Islet precursor cell (in vitro differentiated cells): ENCODE measurements at places on chromosomes 6 and 20.

DNA sequence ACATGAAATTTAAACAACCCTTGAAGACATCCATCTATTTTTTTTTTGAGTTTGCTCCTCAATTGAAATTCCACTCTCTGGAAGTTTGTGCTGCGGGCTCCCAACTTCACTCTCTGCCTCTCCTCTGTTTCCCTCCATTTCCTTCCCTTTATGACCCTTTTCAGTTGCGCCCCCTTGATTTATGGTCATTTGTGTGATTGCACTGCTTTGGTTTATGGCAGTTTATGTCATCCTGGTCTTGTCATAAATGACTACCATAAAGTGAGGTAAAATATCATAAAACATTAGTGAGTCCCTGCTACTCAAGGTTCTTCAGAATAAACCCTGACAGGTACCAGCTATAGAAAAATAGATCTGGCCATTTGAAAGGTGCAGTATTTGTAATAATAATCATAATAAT lies 348.3 kb upstream of the ZFP64 start:
- DNase-seq: no peak

GRCh38 chr20:3812259-3812681 lies 8.1 kb upstream of the AP5S1 start:
- DNase-seq: no peak

DNA sequence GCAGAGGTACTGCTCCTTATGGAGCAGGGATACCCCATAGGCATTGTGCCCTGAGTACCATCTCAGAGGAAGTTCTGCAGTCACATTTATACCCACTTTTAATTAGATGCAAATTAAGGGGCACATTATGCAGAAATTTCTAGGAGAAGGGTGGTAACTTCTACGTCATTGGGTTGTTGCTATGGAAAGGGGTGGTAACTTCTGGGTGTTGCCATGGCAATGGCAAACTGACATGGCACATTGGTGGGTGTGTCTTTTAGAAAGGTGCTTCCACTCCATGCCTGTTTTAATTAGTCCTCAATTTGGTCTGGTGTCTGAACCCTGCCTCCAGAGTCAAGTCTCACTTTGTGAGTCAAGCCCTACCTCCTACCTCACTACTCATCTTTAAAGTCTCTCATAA lies 42.0 kb downstream of the RSPO3 start:
- DNase-seq: no peak

- DNase-seq: no peak
These were observed 21.3 kb upstream of the RREB1 start for GRCh38 chr6:7086488-7086887.

DNA sequence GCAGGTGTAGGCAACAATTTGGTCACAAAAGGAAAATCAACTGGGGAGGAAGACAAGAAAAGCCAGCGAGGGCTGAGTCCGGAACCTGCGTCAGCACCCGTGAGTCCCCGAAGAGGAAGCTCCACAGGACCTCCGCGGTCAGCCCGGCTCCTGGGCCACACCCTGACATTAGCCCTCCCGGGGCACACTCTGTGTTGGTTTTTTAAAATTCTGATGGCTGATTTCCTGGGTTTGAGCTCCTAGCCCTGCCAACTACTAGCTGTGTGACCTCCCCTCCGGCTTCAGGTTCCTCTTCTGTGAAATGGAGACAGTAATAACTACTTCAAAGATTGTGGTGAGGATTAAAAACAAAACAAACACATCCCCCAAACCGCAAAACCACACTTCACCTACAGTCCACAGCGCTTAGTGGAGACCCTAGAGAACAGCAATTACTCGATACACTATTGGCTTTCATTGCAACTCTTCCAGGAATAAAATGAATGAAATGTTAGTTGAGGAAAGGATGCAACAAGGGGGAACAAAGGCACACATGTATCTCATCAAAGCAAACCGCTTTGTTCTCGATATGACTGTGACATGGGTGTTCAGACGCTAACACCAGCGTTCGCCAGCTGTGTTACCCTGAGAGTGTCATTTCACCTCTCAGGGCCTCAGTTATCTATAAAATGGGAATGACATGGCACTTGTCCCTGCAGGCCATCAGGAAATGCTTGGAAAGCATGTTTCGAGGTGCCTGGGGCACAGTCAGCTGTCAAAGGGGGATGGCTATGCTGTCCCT lies 985 bp downstream of the ZBP1 start:
- DNase-seq: peak; percentile 36

GRCh38 chr6:154080461-154081189 lies 41.6 kb downstream of the OPRM1 start:
- peak; percentile 55 for DNase-seq

DNA sequence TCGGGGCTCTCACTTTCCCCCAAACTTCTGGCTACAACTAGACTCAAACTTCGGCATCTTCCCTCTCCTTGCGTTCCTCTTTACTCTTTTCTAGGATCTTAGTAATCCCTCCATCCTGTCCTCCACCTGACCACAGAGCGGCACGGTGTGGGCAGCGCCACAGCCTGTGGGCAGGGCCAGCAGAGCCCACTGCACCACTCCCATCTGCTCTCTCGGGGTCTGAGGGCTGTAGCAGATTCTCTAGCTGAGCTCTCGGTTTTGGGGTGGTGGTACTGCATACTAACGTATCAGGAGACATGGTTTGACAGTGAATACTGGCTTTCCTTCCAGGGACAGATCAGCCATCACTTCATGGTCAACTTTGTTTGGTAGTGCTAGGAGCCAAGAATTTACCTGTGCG lies 57.4 kb downstream of the EZR start:
- DNase-seq: no peak

GRCh38 chr6:111563581-111563980 lies 42.1 kb downstream of the TRAF3IP2 start:
- no peak for DNase-seq

DNA sequence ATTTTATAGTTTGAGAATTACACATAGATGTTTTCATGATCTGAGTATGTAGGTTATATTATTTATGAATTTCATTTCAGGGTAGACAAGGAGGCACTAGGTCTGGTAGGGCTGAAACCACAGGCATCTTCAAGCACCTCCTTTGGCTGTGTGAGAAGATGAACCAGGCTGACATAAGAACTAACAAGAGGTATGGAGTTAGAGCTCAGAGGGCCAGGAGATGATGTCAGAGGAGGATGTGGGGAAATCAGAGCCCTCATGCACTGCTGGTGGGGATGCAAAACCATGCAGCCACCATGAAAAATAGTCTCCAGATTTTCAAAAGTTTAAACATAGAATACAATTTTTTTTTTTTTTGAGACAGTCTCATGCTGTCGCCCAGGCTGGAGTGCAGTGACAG lies 13.6 kb upstream of the RIPOR3 start:
- DNase-seq: no peak

GRCh38 chr6:2791450-2791974 lies 26.3 kb downstream of the WRNIP1 start:
- DNase-seq: no peak

DNA sequence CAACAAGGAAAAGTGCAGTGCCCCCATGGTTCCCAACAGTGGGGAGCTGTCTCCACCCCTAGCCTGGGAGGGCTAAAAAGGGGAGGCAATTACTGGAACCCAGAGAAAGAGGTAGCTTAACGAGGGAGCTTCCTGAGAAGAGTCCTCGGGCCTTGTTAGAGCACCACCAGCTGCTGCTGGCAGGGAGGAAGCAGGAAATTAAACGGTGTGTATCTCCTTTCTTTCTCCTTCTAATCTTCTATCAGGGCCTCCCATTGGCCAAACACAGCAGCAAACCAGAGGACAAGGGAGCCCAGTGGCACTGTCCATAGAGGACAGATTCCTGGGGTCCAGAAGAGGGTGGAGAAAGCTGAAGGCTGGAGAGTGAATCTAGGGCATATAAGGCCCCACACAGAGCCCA lies 7.6 kb upstream of the BTN2A2 start:
- no peak for DNase-seq

DNA sequence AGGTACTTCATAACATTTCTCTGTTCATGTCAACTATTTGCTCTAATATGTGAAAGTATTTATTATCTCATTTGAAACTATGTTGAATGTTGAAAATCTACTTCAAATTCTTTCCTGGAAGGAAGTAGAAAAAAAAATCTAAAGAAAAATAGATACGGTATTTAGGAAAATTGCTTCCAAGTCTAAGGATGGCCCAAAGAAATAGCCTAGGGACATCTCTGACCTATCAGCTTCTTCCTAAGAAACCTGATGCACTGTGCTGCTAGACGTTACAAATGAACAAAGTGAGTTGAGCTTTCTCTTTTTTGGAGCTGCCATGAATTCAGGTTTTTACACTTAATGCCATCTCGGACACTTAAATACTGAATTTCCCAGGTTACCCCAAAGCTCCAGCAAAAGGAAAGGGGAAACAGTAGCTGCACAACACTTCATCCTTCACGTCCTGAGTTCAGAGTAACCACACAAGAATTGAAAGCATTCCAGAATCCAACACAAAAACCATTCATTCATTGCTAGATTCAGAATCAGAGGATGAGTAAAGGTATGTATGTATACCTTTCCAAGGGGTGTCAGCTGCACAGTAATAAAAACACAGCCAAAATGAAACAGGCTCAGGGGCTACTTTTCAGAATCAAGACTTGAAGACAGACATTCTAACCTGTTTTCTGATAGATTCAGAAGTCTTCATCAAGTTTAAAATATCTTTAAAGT lies 7.9 kb downstream of the RMND1 start:
- no peak for DNase-seq

DNA sequence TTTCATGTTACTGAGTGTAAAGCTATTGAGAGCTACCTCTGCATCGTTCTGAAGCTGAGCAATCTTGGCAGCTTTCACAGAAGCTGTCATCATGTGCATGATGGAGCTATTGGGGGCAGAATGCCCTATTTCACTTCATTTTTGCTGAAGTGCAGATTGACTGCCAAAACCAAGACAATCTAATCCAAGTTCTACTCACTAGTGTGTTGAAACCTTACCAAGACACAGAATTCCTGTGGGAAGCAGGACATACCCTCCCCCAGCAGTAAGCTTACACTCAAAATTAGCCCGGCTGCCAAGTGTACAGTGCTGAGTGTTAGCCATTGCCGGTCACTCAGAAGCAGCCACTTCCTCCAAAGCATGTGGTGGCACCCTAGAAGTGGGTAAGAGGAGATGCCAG lies 177.3 kb upstream of the TENT5A start:
- no peak for DNase-seq

- no peak for DNase-seq
These were observed 1.7 kb upstream of the RPL7L1 start for GRCh38 chr6:42877695-42878094.

GRCh38 chr6:137237413-137238170 lies 18.4 kb upstream of the IFNGR1 start:
- DNase-seq: peak; percentile 93

GRCh38 chr6:30726506-30727413 lies 6.6 kb downstream of the TUBB start:
- no peak for DNase-seq

DNA sequence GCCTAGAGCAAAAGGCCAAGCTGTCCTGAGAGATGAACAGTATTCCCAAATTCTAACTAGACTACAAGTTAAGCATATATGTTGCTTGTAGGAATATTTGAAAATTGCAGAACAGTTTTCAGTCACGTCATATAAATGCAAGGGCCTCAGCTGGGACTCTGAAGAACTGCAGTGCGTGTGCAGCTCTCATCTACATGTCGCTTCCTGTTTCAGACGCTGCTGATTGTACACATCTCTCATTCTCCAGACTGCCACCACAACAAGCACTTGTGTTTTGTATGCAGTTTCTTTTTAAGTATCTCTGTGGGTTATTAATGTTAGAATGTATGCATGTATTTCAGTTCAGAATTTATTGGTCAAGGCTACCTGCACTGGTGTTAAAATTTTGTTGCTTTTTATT lies 119.7 kb downstream of the MAP3K4 start:
- no peak for DNase-seq

DNA sequence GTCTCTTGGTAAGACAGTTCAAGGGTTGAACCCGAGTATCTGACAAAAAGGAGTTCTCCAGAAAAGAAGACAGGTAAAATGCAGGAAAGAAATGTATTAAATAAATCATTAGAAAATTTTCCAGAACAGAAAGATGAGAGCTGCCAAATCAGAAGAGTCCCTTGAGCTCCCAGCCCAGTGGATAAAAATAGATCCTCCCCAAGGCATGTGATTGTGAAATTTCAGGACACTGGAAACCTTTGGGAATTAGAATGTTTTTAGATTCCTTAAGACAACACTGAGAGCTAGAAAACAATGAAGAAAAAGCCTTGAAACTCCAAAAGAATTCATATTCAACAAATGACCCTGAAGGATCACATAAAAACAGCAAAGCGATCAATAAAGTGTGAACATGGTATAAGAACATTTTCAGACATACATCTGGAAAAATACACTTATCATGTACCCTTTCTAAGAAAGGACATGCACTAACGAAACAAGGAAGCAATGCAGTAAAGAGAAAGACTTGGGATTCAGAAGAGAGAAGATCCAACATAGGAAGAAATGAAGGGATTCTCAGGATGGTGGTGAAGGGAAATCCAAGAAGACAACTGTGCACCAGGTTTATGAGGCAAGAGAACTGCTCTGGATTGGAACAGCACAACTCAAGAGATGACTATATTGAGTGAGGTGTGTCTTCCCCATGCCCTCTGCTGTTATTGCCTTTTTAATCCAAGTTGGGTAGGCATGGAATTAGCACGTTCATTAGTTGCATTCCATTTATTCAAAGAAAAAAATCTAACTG lies 390.4 kb downstream of the SYNE1 start:
- DNase-seq: no peak

GRCh38 chr20:48332555-48332954 lies 495.2 kb downstream of the PREX1 start:
- no peak for DNase-seq

DNA sequence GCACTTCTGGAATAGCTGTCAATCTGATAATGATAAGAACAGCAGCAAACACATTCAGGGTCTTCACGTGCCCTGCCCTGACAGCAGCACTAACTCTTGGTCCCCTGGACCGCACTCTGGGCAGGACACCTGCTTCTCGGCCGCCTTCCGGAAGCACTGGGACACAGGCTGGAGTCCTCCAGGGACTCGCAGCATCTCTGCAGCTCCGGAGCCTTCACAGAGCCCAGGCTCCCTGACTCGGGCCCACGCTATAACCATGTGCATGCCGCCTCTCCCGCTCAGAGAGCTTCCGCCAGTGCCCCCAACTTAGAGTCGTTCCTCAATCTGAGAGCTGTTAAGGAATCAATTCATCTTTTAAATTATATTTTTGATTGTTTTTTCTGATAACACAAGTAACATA lies 377.3 kb downstream of the TAF4 start:
- DNase-seq: no peak

DNA sequence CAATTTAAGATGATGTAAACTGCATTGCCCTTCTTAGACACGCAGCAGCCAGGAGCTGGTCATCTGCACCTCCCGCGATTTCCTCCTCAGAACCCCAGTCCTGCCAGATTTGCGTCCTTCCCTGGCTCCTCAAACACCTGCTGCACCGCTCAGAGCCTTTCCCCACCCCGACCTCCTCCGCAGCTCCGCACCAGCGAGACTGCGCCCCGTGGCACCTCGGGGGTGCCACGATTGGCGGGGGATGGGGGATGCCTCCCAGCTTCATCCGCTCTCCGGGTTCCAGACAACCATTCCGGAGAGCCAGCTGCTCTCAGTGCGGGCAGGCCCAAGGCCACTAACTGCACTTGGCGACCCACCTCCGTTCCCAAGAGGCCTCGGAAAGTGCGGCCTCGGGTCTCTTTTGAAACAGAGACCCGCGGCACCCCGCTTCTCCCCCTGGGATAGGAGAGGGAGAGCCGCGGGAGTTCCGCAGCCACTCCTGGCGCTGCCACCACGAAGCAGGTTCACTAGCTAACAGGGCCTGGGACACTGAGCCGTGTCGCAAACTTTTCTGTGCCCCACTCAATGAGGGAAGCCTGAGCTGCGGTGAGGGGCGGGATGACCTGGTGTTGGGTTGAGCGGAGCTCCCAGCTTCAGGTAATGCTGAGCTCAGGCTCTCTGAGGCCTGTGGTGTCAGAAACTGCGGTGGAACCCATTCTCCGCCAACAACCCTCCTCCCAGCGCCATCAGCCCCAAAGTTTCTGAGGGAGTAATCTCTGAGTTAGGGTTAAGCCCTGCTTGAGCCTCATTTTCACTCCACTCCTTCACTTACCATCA lies 7.3 kb upstream of the TFAP2A start:
- DNase-seq: peak; percentile 56
